Neural progenitor cell (in vitro differentiated cells): ENCODE measurements at places on chromosomes 4 and X. TPM values are rescaled to one million over a fixed set of nuclear protein-coding genes. Genes with fewer than 3 reads are reported as not detected.

IL21 gene
- total RNA-seq = not detected in 2 replicates

CPZ gene
- total RNA-seq = 5.9 TPM in 1 of 2 replicates, not detected in the other

PDLIM5 gene
- total RNA-seq = 48.6 and 68.4 TPM in 2 replicates

EFHC2 gene
- total RNA-seq = 1.7 and 3.2 TPM in 2 replicates

NCAPG gene
- 132 and 211 TPM in 2 replicates for total RNA-seq

HELT gene
- total RNA-seq = not detected in 2 replicates

BTC gene
- total RNA-seq = 0.80 and 0.81 TPM in 2 replicates

FAM184B gene
- total RNA-seq = 0.03 TPM in 1 of 2 replicates, not detected in the other

DNA sequence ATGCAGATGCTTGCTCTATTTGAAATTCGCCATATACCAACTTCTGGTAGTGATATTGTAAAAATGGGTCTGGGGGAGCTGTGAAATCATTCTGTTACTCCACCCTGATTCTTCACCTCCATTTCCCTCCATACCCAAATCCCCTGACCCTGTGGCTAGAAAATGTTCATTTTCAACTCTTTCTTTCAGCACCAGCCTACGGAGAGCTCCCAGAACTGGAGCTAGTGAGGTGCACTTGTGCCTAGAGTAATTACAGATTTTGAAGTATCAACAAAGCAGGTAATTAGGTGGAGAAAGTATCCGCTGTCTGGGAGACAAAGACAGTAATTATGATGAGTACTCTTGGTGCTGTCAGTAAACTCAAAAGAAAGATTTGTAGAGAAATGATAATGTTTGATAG, 8.1 kb downstream of the ARHGAP36 start:
- no peak for DNase-seq

DNA sequence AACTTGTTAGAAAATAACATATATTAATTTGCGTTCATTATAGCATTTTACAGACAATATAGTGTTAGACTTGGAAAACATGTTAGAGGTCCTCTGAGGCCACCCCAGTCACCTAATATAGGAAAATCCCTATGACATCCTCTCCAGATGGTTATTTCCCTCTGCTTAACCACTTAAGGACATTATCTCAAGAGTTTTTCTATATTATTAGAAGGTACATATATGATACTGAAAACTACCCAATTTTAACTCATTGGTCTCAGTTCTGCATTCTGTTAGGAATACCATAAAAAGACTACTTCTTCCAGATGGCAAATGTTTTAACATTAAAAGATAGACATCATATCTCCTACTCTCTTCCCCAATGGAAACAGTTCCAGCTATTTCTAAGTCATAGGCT, 21.4 kb downstream of the PTPN13 start:
- no peak for DNase-seq

DNA sequence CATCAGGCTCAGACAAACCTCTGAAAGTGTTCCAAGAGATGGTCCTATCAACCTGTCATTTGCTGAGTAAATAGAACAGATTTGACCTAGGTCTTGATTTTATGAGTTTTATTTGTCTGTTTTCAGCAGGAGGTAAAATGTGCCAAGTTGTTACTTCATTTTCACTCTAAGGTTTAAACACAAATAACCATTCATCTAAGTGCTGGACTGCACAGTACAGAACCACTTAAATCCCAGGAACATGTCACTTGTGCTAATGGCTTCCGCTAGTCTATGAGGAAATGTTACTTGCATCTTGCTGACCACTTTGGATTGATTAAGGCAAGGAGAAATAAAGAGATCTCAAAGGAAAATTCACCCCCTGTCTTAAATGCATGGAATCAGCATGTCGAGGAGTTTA, 660.7 kb downstream of the SMARCA1 start:
- no peak for DNase-seq

DNA sequence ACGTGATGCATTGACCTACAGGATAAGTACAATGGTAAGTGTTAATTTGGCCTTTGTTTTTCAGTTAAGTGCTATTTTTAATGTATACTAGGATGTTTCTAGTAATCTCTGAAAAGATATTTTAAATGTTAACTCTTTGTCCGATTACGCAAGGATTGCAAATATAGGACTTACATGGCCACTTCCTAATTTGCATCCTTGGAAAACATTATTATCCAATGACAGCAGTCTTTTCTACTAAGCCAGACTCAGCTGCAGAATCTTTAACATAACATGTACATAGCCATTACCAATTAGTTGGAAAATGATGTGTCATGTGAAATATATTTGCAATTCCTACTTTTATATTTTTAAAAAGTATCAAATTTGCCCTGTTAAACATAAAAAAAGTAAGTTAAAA, 124.7 kb downstream of the MID1 start:
- DNase-seq = no peak

DNA sequence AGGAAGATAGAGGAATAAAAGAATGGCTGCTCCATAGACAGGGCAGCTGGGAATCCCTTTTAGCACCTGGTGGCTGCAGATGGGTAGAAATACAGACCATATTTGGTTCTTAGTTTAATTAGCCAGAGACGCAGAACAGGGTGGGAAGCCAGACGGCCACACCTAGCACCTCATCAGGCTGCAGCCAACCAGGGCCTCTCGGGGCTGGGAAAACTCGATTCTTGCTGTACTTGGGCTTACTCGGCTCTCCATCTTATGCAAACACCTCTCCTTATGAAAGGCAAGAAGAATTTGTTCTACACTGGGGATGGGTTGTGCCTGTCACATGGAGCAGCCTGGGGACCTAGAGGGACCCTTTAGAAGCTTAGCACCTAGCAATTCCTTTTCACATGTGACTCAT, 19.7 kb downstream of the IRAK1 start:
- no peak for DNase-seq

GRCh38 chr4:10715696-10716095, 31.1 kb upstream of the CLNK start:
- DNase-seq = peak; percentile 11

- no peak for DNase-seq
These were observed 128.8 kb downstream of the SORBS2 start for GRCh38 chr4:185683222-185683621.

DNA sequence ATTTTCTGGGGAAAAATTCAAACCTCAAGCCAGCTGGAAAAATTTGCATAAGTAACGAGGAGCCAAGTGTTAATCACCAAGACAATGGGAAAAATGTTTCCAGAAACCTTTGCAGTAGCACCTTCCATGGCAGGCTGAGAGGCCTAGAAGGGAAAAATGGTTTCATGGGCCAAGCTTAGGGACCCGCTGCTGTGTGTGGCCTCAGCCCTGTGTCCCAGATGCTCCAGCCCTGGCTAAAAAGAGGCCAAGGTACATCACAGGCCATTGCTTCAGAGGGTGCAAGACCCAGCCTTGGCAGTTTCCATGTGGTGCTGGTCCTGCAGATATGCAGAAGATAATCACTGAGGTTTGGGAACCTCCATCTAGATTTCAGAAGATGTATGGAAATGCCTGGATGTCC, 98.3 kb upstream of the NWD2 start:
- no peak for DNase-seq

- no peak for DNase-seq
These were observed 11.4 kb downstream of the BANK1 start for GRCh38 chr4:101801958-101802357.

GRCh38 chrX:19563746-19564145, 48.4 kb upstream of the MAP3K15 start:
- DNase-seq = no peak

DNA sequence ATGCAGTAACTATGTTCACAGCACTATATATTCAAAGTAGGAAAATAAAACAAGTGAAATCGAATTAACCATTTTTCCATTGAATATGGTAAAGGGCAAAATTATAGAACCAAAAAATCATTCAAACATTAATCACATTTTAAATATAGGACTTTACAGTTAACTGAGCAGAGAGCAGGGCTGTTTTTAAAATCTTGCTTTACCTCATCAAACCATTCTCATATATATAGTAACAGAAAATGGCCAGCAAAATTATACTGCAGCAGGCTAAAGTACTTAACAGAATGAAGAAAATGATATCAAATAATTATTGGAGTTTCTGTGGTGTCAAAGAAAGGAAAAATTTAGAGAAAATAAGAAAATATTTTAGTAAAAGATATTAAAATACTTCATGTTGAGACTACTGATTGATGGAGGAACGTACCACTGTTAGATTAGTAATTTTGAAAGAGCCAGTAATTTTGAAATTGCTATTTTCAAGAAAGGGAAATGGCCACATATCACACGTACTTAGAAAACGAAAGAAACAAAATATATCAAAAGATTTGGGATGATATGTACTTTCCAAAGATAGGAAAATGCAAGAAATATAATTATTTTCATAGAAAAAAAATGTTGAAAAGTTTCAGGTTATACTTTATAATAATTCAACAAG, 813.7 kb downstream of the DMD start:
- no peak for DNase-seq

- DNase-seq = peak; percentile 56
These were observed 587.1 kb upstream of the CPEB2 start for GRCh38 chr4:14415146-14415545.

DNA sequence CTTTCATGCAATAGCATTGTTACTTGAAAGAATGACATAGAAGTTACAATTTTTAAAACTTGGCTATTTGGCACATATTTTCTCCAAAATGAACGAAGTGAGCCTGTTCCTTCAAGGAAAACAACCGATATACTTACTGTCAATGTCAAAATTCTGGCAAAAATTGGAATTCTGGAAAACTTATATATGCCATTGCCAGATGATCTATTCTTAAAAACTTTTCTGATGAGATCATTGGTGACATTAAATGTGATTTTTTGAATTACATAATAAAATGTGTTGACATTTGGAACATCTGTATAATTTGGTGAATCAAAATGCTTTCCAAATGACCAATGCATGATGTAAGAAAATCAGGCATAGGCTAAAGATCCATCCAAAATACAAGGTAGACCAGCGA, 209.0 kb downstream of the SCFD2 start:
- DNase-seq = no peak

GRCh38 chr4:98728871-98729270, 70.5 kb upstream of the TSPAN5 start:
- DNase-seq = no peak

GRCh38 chrX:105543283-105543682, 279.1 kb upstream of the NRK start:
- no peak for DNase-seq

- DNase-seq = peak; percentile 17
These were observed 491.1 kb downstream of the PACRGL start for GRCh38 chr4:21191317-21191716.

GRCh38 chr4:4849106-4849505, 10.4 kb upstream of the MSX1 start:
- no peak for DNase-seq

DNA sequence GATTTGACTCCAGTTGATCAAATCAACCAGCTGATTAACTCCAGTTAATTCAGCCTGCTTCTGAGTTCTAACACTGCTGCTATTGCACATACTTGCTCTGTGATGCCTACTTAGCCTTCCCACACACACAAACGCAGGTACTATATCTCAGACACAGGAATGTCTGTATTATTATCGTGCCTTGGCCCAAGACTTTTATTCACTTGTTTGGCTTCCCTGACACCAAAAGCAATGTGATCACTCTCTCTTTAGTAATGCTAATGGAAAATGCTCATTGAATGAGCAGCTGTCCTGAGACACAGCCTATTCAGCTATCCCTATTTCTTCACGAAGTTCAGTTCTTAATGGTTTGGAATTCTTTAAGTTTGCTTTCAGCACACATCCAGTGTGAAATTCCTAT, 356.4 kb upstream of the CXorf51A start:
- no peak for DNase-seq

DNA sequence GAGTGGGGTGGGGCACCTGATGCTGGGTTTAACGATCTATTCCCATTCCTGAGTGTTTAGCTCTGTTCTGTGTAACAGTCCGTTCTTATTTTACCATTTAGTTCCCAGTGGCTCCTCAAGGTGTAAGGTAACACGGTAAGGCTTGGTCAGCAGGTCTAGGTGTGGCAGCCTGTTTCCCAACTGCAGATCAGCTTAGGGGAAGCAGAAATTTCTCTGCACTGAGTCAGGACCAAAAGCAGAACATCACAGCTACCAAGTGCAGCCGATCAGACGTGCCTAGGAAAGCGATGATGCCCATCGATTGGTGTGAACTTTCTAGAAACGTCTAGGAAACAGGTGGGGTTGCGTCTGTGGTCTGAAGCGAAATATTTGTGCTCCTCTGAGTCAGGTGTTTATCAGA, 240.1 kb downstream of the STIM2 start:
- DNase-seq = no peak

DNA sequence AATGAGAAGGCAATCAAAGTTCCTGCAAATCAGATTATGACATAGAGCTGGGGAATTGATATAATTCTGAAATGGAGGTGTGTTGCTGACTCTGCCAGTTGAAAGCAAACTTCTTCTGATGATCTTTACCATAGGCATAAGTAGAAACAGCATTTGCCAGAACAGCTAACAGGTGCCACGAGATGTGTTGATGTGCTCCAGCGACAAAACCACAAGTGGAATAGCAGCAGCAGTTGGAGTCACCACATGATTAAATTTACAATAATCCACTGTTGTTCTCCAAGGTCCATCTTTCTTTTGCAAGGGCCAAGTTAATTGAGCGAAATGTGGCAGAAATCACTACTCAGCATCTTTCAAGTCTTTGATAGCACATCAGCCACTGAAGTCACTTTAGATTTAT, 3.7 kb upstream of the OSTC start:
- DNase-seq = no peak

DNA sequence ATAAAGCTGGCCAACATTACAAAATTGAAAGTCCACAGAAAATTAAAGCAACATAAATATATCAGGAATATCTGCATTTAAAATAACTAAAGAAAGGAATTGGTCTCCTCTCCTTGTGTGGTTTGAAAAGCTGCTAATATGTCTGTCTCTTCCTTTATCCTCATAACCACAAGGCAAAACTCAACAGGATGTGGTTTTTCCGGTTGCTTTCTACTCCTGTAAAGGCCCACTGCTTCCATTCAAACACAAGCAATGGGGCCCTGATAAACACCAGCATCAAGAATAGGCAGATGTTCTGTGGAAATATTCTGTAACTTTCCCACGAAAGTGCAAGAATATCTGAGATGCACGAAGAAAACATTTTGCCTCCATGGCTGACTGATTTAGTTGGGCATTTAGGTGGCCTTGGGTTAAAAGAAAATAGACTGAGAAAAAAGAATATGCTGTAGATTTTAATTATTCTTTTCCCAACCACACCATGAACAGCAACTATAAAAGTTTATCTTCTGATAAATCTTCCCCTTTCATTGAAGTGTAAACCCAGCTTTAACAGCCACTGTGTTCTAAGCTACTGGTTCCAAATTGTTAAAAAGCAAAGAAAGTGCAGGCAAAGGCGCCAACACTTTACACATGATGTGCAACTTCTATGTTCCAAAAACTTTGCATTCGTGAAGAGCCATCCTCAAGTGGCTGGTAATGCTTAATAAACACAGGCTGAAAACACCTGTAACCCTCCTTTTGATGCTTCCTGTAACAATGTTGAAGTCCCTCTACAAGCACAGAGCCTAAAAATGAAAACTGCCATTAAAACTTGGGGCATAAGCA, 50.5 kb upstream of the NDST3 start:
- DNase-seq = no peak

DNA sequence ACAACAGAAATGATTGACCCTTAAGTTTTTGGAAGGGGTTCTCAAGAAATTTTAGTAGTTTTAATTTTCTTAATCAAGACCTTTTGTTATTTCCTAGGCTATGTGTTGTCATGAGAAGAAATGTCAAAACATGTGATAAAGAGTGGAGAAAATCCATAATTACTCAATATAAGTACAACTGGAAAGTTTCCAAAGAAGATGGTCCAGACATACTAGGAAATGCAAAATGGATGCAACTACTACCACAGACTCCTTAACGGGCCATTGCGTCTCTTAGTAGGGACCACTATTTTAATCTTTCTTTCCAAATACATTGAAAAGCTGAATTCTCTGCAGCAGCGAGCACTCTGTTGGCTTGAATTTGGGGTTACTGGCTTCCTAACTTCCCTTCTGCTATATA, 148.8 kb downstream of the NWD2 start:
- DNase-seq = no peak
